ENCODE measurements at places on chromosomes 5 and 9.
A peak's percentile ranks its signal among the peaks of the same experiment; 100 is the strongest.

GRCh38 chr9:35605351-35606137 is 482 bp downstream of the TESK1 start:
- peak; percentile 73 for DNase-seq
- H3K27ac ChIP-seq: no peak overlapping the region
- H3K4me1 ChIP-seq: peaks cover 30% of the 10 kb centered on the region
- no peaks in the 10 kb centered on the region for H3K27me3 ChIP-seq

DNA sequence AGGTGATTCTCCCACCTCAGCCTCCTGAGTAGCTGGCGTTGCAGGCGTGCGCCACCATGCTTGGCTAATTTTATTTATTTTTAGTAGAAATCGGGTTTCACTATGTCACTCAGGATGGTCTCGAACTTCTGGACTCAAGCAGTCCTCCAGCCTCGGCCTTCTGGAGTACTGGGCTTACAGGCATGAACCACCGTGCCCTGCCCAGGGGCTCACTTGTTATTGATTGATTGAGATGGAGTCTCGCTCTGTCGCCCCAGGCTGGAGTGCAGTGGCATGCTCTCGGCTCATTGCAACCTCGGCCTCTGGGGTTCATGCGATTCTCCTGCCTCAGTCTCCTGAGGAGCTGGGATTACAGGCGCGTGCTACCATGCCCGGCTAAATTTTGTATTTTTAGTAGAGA is 1.6 kb downstream of the HSPA4 start:
- DNase-seq: no peak
- no peak overlapping the region for H3K27ac ChIP-seq
- peaks cover 22% of the 10 kb centered on the region for H3K36me3 ChIP-seq

DNA sequence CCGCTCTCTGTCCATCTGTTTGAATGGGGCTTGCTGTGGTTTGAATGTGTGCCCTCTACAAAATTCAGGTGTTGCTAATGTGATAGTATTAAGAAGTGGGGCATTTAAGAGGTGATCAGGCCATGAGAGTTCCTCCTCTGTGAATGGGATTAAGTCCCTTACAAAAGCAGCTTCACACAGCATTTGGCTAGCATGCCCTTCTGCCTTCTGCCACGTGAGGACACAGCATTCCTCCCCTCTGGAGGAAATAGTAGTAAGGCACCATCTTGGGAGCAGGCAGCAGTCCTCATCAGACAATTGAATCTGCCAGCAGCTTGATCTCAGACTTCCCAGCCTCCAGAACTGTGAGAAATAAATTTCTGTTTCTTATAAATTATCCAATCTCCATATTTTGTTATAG is 540.2 kb downstream of the CSNK1G3 start:
- no peaks in the 10 kb centered on the region for H3K4me1 ChIP-seq
- no peak overlapping the region for H3K4me3 ChIP-seq
- H3K27me3 ChIP-seq: no peaks in the 10 kb centered on the region
- DNase-seq: no peak
- H3K27ac ChIP-seq: no peak overlapping the region

DNA sequence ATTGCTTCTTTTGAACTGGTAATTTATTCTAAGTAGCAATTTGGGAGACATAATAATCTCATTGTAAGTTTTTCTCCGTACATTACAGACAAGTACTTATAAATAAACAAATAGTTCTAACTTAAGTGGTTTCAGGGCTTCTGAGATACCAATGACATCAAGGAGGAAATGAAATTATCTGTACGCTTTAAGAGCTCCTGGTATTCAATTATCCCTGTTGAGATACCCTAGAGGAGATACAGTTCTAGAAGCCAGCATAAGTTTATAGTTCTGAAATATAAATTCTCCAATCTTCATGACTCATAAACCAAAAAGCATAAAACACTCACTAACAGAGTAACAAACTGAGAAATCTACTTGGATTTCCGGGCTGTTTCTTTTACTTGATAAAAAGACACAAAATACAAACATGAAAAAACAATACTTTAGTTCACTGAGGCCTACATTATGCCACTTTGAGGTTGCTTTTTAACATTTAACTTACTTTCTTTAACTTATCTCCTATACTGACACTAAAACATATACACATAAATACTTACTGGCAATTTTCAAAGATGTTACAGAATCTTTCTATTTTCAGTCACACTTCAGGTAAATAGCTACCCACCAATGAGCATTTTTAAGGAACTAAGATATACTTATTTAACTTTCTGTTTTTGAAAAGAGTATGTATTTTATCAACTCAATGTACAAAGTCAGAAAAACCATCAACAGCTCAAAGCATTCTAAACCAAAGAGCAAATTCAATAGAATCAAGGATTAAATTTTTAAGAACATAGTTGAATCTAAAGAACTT is 7.5 kb downstream of the DCTN4 start:
- peaks cover 41% of the 10 kb centered on the region for H3K4me1 ChIP-seq
- no peak for DNase-seq
- H3K27me3 ChIP-seq: no peaks in the 10 kb centered on the region
- H3K36me3 ChIP-seq: peaks cover 62% of the 10 kb centered on the region
- H3K27ac ChIP-seq: peak overlapping the region; percentile 72

GRCh38 chr9:85302938-85303756 is 438.6 kb downstream of the AGTPBP1 start:
- H3K27me3 ChIP-seq: no peaks in the 10 kb centered on the region
- no peak overlapping the region for H3K27ac ChIP-seq
- H3K4me3 ChIP-seq: no peak overlapping the region
- no peak for DNase-seq
- H3K4me1 ChIP-seq: no peaks in the 10 kb centered on the region
- no peaks in the 10 kb centered on the region for H3K36me3 ChIP-seq

GRCh38 chr5:14793851-14794250 is 77.7 kb downstream of the ANKH start:
- H3K27me3 ChIP-seq: no peaks in the 10 kb centered on the region
- no peak overlapping the region for H3K27ac ChIP-seq
- peaks cover 3% of the 10 kb centered on the region for H3K4me1 ChIP-seq
- H3K36me3 ChIP-seq: peaks cover 5% of the 10 kb centered on the region
- DNase-seq: no peak
- H3K4me3 ChIP-seq: no peak overlapping the region

DNA sequence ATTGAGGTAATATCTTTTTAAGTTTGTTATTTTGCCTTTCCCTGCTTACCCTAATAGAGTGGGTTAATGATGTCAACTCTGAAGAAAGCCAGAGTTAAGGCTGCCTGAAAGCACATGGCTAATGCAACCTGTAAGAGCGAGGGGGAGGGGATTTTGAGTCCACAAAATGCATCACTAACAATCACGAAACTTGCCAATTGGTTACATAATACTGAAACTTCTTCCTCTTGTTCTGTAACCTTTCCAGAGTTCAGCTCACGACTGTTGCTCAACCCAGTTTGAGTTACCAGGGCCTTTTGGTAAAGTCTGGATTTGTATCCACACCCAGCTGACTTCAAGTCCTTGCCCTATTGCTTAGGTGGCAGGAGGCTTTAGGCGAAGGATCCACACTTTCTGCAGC is 308.8 kb downstream of the EFNA5 start:
- H3K4me1 ChIP-seq: peaks cover 6% of the 10 kb centered on the region
- peaks cover 6% of the 10 kb centered on the region for H3K27me3 ChIP-seq
- no peak overlapping the region for H3K27ac ChIP-seq
- DNase-seq: no peak

GRCh38 chr9:4242239-4242638 is 57.6 kb downstream of the GLIS3 start:
- no peak for DNase-seq
- peaks cover 7% of the 10 kb centered on the region for H3K4me1 ChIP-seq
- H3K4me3 ChIP-seq: no peak overlapping the region

DNA sequence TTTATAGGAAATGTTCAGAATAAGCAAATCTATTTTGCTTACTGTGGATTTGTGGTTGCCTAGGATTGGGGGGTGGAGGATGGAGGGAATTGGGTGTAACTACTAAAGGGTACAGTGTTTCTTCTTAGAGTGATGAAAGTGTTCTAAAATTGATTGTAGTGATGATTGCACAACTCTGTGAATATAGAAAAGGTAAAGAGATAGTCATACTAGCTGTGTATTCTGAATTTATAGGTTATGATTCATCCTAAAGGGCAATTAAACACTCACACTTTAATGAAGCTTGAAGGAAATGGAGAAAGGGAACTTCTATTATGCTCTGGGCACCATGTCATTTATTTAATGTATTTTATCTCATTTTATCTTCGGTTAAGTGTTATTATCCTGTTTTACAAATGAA is 9.9 kb downstream of the TXNDC8 start:
- H3K4me3 ChIP-seq: no peak overlapping the region
- no peaks in the 10 kb centered on the region for H3K4me1 ChIP-seq
- DNase-seq: no peak
- peaks cover 4% of the 10 kb centered on the region for H3K27me3 ChIP-seq

- peaks cover 36% of the 10 kb centered on the region for H3K4me1 ChIP-seq
- peaks cover 7% of the 10 kb centered on the region for H3K36me3 ChIP-seq
- no peak overlapping the region for H3K4me3 ChIP-seq
- H3K27me3 ChIP-seq: no peaks in the 10 kb centered on the region
- no peak for DNase-seq
Measured at GRCh38 chr9:76580188-76580587, 121.2 kb downstream of the GCNT1 start.

GRCh38 chr9:6134661-6135180 is 80.9 kb upstream of the IL33 start:
- H3K36me3 ChIP-seq: no peaks in the 10 kb centered on the region
- H3K27ac ChIP-seq: no peak overlapping the region
- no peak for DNase-seq
- no peak overlapping the region for H3K4me3 ChIP-seq
- peaks cover 18% of the 10 kb centered on the region for H3K27me3 ChIP-seq
- H3K4me1 ChIP-seq: peaks cover 14% of the 10 kb centered on the region

- H3K4me1 ChIP-seq: peaks cover 11% of the 10 kb centered on the region
- peaks cover 28% of the 10 kb centered on the region for H3K27me3 ChIP-seq
- H3K36me3 ChIP-seq: no peaks in the 10 kb centered on the region
- no peak overlapping the region for H3K27ac ChIP-seq
- no peak overlapping the region for H3K4me3 ChIP-seq
- DNase-seq: no peak
Measured at GRCh38 chr9:128138001-128138400, 10.5 kb upstream of the PTGES2 start.

DNA sequence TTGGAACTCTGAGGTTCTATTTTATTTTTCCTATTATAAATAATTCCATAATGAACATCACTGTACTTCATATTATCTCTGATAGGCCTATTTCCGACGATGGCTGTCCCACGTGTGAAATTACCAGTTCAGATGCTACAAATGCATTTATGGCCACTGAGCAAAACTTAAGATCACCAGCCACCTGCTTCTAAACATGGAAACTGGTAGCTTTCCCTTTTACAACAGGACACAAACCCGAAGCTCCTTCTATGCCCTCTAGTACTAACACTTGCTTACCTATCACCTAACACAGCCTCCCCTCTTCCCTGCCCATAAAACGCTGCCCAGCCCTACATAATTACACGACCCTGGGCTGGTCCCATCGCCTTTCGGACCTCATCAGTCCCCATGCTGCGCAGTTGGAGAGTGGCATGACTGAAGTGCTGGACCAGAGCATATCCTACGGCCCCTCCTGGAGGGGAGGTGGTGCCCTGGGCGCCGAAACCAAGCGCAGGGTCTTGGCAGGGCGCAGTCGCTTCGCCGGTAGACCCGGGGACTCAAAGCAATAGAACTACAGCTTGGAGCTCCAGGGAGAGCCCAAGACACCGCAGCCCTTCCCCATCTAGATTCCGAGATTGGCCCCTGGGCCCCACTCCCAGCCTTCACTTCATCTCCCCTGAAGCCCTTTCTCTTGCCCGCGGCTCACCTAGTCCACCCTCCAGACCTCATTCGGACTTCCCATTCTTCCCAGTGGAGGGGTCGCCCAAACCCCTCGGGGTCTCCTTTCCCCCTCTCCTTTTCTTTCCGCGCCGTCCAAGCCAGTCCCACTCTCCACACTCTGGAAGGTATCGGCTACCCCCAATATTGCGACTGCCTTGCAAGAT is 1.0 kb upstream of the SAP30L start:
- peak overlapping the region; percentile 99 for H3K4me3 ChIP-seq
- peak overlapping the region; percentile 95 for H3K27ac ChIP-seq
- no peaks in the 10 kb centered on the region for H3K27me3 ChIP-seq
- peaks cover 32% of the 10 kb centered on the region for H3K36me3 ChIP-seq

DNA sequence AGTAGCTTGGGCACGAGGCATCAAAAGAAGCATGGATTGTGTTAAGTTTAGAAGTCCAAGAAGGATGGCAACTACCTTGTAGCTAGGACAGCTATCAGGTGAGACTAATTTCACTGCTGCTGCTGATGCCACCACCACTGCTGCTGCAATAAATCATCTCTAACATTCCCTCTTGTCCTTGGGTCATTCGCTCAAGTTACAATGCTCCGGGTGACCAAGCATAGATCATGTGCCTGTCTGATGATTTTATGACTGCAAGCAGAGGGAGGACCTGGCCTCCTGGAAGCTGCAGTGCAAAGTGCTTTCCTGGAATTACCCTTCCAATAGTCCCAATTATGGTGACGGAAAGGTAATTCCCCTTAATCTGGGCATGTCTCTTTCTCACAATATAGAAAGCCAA is 334.4 kb downstream of the PRELID2 start:
- no peak overlapping the region for H3K4me3 ChIP-seq
- H3K27ac ChIP-seq: no peak overlapping the region
- no peaks in the 10 kb centered on the region for H3K36me3 ChIP-seq
- no peaks in the 10 kb centered on the region for H3K4me1 ChIP-seq
- no peak for DNase-seq
- H3K27me3 ChIP-seq: no peaks in the 10 kb centered on the region

DNA sequence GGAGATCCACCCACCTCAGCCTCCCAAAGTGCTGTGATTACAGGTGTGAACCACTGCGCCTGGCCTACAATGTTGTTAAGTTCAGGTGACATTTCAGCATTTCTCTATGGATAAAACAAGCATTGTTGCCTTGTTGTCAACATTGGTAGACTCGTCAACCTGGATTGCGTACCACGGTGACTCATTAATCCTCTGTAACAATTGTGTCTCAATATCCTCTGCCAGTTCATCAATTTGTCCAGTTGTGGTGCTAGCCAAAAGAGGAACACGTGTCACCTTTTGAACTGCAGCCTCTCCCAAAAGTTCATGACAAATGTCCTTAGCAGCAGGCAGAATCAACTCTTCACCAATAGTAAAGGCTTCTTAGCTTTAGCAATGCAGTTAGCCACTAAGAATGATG is 46.3 kb upstream of the LARP1 start:
- DNase-seq: no peak
- no peaks in the 10 kb centered on the region for H3K36me3 ChIP-seq
- no peaks in the 10 kb centered on the region for H3K27me3 ChIP-seq
- no peak overlapping the region for H3K4me3 ChIP-seq
